Umbilical cord (tissue), 2 donors: ENCODE measurements at places on chromosomes 2 and 18. TPM values are rescaled to one million over a fixed set of nuclear protein-coding genes. Genes with fewer than 3 reads are reported as not detected.

The MYO5B gene
- 7.0 TPM for total RNA-seq

The FHOD3 gene
- 59.7 TPM for total RNA-seq

- peak; percentile 14 for DNase-seq
Observed at GRCh38 chr2:190678444-190679162, 29.7 kb downstream of the NAB1 start.

GRCh38 chr18:54392543-54393023, 34.9 kb downstream of the C18orf54 start:
- peak; percentile 63 for DNase-seq

The C1D gene
- total RNA-seq, result 71.7 TPM

- no peak for DNase-seq
Observed at GRCh38 chr2:171247741-171248662, 87.3 kb upstream of the TLK1 start.

DNA sequence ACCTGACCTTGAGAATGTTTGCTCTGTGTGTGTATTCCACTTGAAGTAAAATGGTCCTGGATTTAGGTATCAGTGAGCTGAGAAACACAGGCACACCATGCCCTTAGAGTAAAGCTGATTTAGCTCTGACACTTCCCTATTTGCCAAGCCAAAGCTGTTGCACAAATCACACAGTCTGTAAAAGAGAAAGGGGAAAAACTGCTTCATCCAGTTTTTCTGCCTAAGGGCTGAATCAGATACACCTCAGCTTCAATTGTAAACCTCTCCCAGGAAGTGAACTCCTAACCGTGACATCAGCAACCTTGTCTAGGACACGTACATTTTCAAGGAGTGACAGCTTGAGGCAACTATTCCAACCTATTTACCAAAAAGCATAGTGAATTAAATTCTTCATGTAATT, 150.4 kb downstream of the NR4A2 start:
- peak; percentile 85 for DNase-seq

The TMEM182 gene
- total RNA-seq, result 20.2 TPM

- peak; percentile 57 for DNase-seq
Observed at GRCh38 chr2:80303909-80304837, at the start of gene LRRTM1. TSS of gene LRRTM1 (minus strand) at chr2:80304752. CDS start at chr2:80303819, 933 bp downstream.

DNA sequence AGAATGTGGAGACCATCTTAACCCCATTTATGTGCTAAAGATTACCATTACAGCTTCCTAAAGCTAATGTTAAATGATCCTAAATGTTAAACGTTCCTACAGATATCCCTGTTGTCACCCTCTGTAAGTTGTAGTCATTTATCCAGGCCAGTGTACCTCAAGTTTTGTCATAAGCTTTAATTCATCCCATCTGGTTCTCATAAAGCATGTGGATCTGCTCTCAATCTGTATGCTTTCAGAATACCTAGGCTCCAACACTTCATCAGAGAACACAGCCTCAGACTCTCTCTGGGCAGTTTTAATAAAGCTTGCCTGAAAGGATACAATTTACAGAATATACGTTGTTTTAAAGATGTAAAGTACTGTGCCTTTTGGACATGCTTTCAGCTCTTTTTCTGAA, 4.2 kb upstream of the CCDC178 start:
- DNase-seq, result peak; percentile 57

GRCh38 chr2:98519156-98519555, 74.5 kb downstream of the INPP4A start:
- no peak for DNase-seq
